ENCODE measurements at places on chromosomes 2 and 18. TPM values are rescaled to one million over a fixed set of nuclear protein-coding genes. Genes with fewer than 3 reads are reported as not detected.
A peak's percentile ranks its signal among the peaks of the same experiment; 100 is the strongest.

DNA sequence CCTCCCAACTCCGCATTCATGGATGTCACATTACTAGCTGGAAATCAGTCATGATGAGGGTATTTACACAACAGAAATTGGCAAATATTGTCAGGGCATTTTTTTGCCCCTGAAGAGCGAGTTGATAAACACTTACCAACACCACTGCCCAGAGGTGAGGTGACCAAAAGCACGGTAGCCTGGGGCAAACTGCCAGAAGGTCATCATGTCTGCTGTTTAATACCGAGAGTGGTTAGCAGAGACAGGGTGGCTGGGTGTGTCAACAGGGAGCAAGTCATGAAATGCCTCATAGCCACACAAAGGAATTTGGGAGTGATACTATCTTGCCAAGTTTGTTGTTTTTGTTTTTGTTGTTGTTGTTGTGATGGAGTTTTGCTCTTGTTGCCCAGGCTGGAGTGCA, 37.0 kb upstream of the EPC2 start:
- DNase-seq = no peak

DNA sequence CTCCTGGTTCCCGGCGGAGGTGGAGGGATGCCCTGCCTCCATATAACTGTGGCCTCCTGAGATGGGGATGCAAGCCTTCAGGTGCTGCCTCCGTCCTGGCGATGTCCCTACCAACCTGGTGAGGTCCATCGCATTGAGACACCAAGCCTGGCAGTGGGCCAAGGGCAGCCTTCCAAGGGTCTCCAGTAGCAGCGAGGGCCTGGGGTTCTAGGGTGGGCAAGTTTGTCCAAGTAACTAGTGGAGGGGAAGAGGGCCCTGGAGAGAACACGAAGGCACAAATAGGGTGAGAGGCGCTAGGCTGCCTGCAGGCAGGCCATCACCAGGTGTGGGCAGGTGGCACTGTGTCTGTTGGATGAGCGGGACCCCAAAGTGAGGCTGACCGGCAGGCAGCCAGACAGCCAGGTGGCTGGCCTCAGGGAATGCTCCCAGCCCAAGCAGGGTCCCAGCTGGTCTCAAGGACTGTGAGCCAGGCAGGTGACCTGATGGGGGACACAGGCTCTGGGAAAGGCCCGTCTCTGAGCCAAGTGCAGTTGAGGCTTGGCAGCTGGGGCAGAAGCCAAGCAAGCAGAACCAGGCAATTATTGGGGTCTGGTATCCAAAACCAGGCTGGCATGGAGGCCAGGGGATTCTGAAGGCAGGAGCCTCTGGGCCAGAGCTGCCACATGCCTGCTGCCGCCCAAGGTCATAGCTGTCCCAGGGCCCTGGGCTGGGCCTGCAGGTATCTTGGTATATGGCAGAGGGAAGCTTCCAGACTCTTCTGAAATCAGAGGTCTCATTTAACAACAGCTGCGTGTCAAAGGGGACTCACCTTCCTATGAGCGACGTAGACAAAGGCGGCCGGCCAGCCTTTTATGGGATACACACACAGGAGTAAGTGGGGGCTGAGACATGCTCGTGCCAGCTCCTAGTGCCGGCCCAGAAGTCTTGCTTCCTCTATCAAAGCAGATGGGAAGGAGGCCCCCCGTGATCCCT, 23.4 kb downstream of the RAMP1 start:
- DNase-seq = peak; percentile 35

GRCh38 chr2:241567776-241568175, 9.2 kb downstream of the BOK start:
- DNase-seq = no peak

DNA sequence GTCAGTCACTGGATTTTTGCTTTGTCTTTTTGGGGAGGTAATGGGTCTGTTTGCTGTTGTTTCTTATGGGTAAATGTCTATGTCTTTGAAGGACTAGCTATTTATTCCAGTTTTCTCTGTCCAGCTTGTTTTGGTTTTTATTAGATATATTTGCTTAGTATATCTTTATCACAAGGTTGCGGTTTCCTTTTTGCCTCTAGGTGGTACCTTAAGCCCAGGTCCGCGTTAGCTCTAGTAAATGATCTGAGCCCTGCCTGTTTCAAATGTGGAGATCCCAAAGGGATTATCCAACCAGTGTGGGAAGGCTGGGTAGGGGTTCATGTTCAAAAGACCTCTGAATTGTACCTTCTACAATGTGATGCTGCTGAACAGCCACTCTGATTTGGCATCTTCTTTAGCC, 114.5 kb downstream of the MYO3B start:
- DNase-seq = no peak

DNA sequence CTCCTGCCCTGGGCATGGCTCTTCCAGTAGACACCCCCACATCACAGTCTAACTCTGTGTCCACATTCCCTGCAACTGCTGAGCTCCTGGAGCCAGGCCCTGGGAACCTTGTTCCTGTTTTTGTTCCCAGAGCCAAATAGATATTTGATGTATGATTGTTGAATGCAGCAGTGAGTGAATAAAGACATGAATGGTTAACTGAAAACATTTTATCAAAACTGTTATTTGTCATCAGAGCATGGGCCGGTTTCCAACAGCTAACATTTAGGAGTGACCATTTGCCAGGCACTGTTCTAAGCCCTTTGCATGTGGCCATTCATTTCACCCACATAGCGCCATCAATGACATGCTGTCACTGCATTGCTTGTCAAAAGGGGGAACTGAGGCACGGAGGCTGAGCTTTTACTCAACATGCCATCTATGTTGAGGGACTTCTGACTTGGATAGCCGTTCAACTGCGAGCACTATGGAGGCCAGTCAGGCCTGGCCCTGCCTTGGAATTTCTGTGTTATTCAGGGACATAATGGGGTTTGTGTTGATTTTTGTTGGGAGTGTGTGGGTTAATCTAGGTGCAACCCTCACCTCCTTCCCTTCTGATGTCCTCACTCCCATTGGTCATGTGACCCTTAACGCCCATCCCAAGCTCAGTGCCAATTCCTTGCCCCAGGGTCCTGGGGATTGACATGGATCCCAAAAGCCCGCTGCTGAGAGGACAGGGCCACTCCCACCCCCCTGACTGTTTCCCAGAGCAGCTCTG, 12.6 kb downstream of the IL1R1 start:
- no peak for DNase-seq

GRCh38 chr2:152240559-152241231, 65.1 kb upstream of the STAM2 start:
- DNase-seq = no peak

GRCh38 chr2:16507655-16508489, 157.8 kb downstream of the CYRIA start:
- DNase-seq = peak; percentile 67

DNA sequence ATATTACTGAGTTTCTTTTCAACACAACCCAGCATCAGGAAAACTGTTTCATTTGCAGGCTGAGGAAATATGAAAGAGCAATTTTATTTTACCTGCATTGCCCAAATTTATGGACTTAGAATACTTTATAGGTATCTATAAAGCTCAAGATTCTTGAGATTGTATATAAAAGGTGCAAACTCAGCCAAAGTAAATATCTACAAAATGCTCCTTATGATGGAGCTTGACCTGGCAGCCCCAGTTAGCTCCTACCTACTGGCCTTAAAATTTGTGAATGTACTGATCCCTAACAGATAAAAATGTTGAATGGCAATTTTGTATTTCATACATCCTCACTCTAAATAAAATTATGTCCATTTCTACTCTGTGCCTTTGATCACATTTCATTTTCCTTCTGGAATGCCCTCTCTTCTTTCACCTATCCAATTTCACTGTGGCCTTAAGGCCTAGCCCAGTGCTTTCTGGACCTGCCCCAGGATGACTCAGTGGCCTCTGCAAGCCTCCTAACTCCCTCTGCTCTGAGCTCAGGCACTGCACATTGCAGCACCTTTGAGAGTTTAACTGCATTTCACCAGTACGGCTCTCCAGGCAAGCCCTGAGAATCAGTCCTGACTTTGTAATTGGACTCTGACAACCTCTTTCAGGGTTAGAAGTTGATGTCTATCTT, 125.9 kb downstream of the ANTXR1 start:
- peak; percentile 54 for DNase-seq

DNA sequence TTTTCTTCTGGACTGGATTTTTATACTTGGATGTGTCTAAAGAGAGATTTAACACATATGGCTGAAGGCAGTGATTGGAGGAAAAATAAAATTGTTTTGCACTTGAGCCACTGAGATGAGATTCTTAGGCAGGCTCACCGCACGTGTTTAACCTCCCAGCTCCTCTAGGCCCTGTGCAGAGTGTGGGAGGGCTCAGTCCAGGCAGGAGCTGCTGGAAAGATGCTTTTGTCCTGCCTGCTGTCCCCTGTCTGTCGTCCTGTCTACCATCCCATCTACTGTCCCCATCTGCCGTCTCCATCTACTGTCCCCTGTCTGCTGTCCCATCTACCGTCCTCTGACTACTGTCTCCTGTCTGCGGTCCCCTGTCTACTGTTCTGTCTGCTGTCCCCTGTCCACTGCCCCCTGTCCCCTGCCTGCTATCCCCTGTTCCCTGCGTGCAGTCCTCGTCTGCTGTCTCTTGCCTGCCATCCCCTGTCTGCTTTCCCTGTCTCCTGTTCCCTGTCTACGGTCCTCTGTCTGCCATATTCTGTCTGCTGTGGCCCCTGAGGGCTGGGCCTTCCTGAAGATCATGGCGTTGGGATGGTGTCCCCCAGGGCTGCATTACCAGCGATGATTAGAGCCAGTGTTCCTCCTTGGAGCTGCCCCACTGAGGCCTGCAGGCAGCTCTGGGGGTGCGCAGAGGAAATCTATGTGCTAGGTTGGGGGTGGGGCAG, 43.7 kb upstream of the HS6ST1 start:
- DNase-seq = peak; percentile 7

- no peak for DNase-seq
Measured at GRCh38 chr18:43581936-43582519, 304.7 kb upstream of the SYT4 start.

GRCh38 chr2:37201766-37202165, 5.5 kb downstream of the CEBPZOS start:
- no peak for DNase-seq

LOXHD1 gene
- 0.32 TPM for total RNA-seq

FER1L5 gene
- 0.50 TPM for total RNA-seq

FHOD3 gene
- 11.4 TPM for total RNA-seq
